ENCODE measurements at places on chromosomes 6 and 20.
A peak's percentile ranks its signal among the peaks of the same experiment; 100 is the strongest.

DNA sequence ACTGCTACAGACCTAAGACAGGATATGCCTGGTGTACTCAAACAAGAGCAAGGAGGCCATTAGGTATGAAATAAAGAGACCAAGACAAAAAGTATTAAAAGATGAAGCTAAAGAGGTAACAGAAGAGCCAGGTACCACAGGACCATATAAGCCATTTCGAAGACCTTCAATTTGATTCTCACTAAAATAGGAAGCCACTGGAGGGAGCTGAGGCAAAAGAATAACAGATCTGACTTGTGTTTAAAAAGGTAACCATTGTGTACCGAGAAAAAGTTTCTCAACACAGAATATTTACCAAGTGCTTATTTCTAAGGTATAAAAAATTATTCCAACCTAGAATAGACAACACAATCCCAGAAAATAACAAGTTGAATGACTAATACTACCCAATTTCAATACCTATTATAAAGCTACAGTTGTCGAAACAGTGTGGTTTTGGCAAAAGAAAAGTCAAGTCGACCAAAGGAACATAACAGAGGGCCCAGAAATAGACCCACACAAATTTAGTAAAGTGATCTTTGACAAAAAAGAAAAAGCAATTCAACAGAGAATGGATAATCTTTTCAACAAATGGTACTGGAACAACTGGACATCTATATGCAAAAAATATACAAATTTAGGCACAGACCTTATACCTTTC is 125.3 kb upstream of the DST start:
- no peaks in the 10 kb centered on the region for H3K27me3 ChIP-seq
- H3K27ac ChIP-seq: no peak overlapping the region
- H3K36me3 ChIP-seq: no peaks in the 10 kb centered on the region

- H3K27me3 ChIP-seq: no peaks in the 10 kb centered on the region
- peak overlapping the region; percentile 97 for H3K27ac ChIP-seq
- DNase-seq: peak; percentile 28
- peaks cover 31% of the 10 kb centered on the region for H3K36me3 ChIP-seq
These were observed 1.1 kb downstream of the SOD2 start for GRCh38 chr6:159691963-159692287.

- no peaks in the 10 kb centered on the region for H3K27me3 ChIP-seq
- no peak for DNase-seq
- H3K4me3 ChIP-seq: no peak overlapping the region
- H3K36me3 ChIP-seq: no peaks in the 10 kb centered on the region
These were observed 167.8 kb downstream of the LRFN2 start for GRCh38 chr6:40419377-40419776.

- H3K4me3 ChIP-seq: no peak overlapping the region
- no peak overlapping the region for H3K27ac ChIP-seq
- DNase-seq: no peak
- no peaks in the 10 kb centered on the region for H3K4me1 ChIP-seq
These were observed 105.3 kb upstream of the TENT5A start for GRCh38 chr6:81857812-81858211.

DNA sequence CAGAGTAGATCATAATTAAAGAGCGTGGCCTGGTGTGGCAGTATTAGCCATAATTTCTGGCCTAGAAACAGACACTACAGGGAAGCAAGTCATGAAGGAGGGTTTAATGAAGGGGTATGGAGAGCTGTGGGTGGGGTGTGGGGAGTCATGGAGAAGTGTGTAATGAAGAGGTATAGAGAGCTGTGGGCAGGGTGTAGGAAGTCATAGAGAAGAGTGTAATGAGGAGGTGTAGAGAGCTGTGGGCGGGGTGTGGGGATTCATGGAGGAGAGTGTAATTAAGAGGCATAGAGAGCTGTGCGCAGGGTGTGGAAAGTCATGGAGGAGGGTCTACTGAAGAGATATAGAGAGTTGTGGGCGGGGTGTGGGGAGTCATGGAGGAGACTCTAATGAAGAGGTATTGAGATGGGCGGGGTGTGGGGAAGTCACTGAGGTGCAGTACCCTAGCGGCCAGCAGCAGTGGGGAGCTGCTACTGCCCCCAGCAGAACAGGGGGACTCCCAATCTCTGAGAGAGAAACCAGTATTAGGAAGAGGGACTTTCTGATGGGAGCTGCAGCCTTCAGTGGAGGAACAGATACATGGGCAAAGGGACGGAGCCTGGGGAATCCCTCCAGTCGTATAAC is 145.4 kb upstream of the FOXA2 start:
- no peaks in the 10 kb centered on the region for H3K27me3 ChIP-seq
- no peak overlapping the region for H3K27ac ChIP-seq
- no peak for DNase-seq
- H3K4me3 ChIP-seq: no peak overlapping the region
- no peaks in the 10 kb centered on the region for H3K36me3 ChIP-seq
